ENCODE measurements at places on chromosomes 2 and 18. TPM values are rescaled to one million over a fixed set of nuclear protein-coding genes. Genes with fewer than 3 reads are reported as not detected.

ELOA2 gene
- total RNA-seq: not detected

- no peak for DNase-seq
Measured at GRCh38 chr18:51323961-51324360, 126.5 kb upstream of the MEX3C start.

C1QL2 gene
- not detected for total RNA-seq

- DNase-seq: no peak
Measured at GRCh38 chr2:2993172-2993692, 384.4 kb downstream of the EIPR1 start.

DNA sequence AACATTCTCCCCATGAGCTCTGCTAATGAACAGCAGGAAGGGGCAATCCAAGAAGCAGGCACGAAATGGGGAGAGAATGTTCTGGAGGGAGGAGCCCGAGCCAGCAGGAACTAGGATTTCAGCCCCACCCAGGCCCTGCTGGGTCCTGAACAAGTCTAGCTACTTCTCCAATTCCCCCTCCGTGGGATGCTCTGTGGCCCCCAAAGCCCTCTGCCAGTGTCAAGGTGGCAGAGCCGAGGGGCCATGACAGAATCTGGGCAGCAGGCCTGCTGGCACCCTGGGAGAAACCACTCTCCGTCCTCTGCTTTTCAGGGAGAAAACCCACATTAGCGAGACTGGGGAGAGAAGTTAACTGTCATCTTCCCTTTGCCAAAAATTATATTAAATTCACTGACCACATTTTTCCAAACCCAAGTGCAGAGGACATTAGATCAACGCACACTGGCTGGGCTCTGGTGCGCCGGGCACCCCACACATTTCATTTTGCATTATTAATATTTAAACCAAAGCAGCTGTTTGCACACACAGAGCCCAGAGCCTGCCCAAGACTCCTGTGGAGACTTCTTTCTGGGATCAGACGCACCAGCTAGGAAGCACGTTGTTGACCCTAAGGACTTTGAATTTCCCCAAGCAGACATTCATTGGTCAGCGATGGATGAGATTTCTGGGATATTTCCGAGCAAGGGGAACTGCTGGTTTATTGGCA is 80.2 kb upstream of the PKDCC start:
- DNase-seq: no peak

DNA sequence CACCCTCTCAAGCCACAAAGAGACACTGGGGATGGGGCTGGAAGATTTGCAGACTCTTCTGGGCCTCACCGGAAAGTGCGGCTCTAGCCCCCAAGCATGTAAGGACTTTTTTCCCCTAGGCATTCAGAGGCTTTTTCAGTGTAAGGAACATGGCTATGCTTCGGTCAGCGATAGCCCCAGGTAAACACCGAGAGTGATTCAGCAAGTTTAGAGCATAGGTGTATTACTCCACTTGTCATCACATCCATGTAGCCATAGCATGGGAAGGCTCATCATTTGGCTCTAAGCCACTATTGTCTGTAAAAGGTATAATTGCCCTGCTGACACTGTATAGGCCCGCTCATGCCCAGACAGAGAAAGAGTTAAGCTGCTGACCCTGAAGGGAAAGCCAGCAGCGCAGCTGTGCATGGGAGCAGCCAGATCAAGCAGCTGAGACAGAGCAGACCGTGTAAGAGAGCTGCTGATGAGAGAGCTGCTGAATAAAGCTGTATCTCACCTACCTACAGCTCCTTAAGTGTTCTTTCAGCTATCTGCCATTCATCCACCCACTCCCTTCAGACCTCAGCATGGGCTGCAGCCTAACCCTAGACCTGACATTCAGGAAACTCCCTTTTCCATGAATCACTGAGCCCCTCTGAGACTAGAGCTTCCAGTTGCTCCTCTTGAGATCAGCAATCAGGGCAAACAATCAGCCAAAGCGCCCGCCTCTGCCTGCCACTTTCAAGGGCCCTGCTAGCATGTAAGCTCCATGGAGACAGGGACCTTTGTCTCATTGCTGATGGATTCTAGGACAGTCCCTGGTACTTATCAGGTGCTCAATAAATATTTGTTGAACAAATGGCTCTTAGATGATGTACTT is 25.5 kb downstream of the LGALSL start:
- DNase-seq: no peak

All from activated naive CD4-positive, alpha-beta T cell treated with anti-CD3 and anti-CD28 coated beads, Interleukin-2, amount 50 U/mL, for 72 hours (primary cell).